ENCODE measurements at places on chromosomes 16 and 17.

GRCh38 chr17:63249256-63250004 is 196.7 kb downstream of the CYB561 start:
- DNase-seq = no peak

DNA sequence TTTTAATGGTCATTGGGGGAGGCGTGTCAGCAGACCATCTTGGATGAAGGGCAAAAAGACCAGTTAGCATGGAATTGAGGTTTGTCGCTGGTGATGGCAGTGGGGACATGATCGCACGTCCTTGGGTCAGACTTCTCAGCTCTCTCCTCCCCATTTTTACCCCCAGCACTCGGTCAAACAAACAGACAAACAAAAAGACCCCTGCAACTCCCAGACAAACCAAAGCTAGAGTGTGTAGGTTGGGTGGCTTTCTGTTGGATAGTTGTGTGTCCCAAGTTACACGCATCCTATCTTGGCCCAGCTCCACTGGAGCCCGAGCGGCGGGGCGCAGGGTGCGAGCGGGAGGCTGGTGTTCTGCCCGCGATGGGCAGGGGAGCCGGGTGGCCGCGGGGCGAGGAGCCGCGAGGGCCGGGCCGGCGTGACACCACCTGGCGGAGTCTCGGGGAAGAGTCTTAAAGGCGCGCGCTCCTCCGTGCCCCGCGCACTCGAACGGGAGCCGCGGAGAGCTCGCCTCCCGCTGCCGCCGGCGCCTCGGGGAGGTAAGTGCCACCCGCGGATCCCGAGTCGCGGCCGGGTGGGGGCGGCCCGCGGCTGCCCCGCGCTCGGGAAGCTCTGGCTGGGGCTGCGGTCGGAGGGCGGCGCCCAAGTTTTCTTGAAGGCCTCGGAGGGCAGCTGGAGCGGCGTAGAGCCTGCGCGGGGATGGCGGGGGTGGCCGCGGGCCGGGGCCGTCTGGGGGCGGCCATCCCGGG is 18.5 kb upstream of the NTN1 start:
- peak; percentile 40 for DNase-seq

DNA sequence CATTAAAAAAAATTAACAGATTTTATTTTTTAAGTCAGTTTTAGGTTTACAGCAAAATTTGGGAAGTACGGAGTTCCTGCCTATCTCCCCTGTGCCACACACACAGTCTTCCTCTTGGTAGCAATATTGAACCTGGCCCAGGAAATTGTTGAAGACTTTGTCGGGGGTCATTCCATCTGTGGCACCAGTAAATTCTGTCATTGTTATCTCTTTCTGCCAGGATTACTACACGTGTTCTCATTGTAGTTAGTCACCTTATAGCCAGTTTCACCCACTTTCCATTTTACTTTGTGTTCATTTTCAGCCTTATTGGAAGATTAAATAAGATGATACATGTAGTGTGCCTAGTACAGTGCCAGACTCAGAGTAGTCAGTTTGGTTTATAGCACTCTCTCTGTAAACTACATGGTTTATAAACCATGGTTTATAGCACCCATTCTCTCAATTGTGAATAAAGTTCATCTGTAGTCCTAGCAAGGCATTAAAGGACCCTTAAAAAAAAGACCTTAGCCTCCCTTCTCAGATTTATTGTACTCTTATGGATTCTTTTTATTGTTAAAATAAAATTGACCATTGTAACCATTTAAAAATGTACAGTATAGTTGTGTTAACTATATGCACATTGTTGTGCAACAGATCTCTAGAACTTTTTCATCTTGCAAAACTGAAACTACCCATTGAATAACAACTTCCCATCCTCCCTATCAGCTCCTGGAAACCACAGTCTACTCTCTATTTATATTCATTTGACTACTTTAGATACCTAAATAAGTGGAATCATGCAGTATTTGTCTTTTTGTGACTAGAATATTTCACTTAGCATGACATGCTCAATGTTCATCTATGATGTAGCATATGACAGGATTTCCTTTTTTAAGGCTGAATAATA is 36.1 kb downstream of the NLK start:
- DNase-seq = no peak

DNA sequence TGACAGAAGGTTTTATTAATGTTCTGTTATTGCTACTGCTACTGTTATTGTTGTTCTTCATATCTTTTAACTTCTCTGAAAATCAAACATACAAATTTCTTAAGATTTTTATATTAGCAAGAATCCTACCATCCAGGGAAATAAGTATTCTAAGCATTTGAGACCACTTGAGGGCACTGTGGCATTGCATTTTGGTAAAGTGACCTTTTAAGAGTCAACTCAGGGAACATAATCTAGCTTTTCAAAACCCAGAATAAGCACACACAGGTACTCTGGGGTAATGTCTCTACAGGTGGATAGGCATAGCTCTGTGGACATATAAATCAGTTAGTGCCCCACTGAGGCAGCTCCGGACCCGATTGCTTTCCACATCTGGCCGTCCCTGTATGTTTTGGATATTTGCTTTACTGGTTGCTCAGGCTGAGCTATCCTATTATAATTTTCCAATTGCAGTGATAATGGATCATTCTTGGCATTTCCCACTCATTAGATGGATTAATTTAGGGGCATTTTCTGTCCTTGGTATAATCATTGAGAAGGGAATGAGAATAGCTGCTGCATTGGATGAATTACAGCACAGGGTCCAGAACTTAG is 1425.1 kb upstream of the CDH8 start:
- DNase-seq = no peak

DNA sequence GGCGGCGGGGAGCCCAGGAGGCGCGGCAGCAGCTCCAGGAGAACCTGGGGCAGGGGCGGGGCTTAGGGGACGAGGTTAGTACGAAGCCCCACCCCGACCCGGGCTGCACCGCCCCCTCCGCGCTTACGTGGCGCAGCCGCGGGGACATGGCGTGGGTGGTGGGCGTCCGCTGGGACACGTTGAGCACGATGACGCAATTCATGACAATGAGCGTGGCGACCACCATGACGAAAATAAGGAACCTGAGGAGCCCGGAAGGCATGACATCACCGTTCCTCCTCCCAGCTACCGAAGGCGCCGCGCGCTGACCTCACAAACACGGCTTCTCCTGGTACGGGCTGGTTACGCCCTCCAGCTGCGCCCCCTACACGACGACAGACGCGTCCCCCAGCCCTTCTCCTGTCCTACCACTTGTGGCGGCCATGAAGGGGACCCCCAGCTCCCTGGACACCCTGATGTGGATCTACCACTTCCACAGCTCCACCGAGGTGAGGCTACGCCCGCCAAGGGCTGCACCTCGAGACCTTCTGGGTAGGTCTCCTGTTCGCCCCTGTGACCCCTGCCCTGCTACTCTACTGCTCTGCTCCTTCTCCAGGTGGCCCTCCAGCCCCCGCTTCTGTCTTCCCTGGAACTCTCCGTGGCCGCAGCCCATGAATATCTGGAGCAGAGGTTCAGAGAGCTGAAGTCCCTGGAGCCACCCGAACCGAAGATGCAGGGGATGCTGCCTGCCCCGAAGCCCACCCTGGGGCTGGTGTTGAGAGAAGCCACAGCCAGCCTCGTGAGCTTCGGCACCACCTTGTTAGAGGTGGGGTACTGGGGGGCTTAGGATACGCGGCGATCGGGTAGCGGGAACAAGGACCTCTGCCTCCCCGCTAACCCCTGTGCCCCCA is at the start of gene C17orf107:
Gene C17orf107 (plus strand): TSS at position 196 of the 890 bp plus-strand sequence. CDS start 227 bp downstream, at position 423.
- peak; percentile 98 for DNase-seq
